Activated CD4-positive, alpha-beta memory T cell treated with anti-CD3 and anti-CD28 coated beads, Interleukin-2, amount 10 ng/mL, durations not matched to agents 7 days and 5 days (primary cell): ENCODE measurements at places on chromosomes 7 and 10. TPM values are rescaled to one million over a fixed set of nuclear protein-coding genes. Genes with fewer than 3 reads are reported as not detected.

CYP2C8 gene
- 0.15 TPM for total RNA-seq

PLAC9 gene
- not detected for total RNA-seq

GARIN1A gene
- total RNA-seq: 0.35 TPM

TMEM72 gene
- total RNA-seq: not detected

HOGA1 gene
- not detected for total RNA-seq

CALN1 gene
- not detected for total RNA-seq

TMEM184A gene
- not detected for total RNA-seq

NME8 gene
- not detected for total RNA-seq

FOXP2 gene
- total RNA-seq: not detected

SCART1 gene
- 15.3 TPM for total RNA-seq

SPDYE16 gene
- total RNA-seq: 0.18 TPM

DNA sequence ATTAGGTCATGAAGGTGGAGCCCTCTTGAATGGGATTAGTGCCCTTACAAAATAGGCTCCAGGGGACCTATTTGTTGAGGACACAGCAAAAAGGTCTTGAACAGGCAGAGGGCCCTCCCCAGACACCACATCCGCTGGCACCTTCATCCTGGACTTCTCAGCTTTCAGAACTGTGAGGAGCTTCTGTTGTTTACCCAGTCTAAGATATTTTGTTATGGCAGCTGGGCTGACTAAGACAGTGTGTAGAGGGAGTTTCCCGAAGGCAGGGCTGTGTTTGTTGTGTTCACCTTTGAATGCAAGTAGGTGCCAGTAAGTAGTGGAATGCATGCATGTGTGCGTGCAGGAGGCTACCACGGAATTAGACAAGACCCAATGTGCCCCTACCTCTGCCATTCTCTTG, 106.7 kb downstream of the PTPRE start:
- peaks cover 20% of the 10 kb centered on the region for H3K27me3 ChIP-seq
- no peaks in the 10 kb centered on the region for H3K36me3 ChIP-seq
- H3K27ac ChIP-seq: no peak overlapping the region
- H3K4me3 ChIP-seq: no peak overlapping the region
- no peak for DNase-seq

GRCh38 chr10:73209705-73210104, 37.4 kb downstream of the DNAJC9 start:
- H3K27me3 ChIP-seq: no peaks in the 10 kb centered on the region
- no peak overlapping the region for H3K4me3 ChIP-seq
- no peak for DNase-seq
- H3K36me3 ChIP-seq: peaks cover 20% of the 10 kb centered on the region
- no peaks in the 10 kb centered on the region for H3K4me1 ChIP-seq

DNA sequence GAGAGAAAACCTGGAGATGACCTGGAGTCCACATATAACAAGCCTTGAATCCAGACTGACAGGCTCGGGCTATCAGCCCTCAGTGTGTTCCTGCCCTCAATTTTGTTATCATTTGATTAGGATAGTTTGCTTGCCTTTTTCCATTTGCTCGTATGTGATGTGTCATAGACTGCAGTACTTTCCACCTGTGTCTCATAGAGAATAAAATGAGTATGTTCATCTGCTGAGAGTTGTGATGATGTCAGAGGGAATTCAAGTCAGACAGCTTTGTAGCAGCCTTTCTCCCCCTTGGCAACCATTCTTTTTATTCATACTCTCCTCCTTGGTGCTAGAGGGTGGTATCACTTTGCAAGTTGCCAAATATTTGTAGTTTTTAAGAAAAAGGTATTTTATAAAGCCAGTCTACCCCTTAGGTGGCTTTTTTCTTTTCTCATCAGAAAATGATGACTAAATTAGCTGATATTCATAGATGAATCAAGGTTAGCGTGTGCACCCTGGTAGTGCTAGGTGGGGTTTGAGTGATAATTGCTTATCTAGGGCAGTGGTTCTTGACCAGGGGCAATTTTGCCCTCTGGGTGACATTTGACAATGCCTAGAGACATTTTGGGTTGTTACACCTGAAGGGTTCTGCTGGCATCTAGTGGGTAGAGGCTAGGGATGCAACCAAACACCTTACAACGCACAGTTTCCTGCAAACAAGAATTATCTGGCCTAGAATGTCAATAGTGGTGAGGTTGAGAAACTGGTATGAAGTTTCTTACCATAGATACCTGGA, 5.4 kb downstream of the SGPL1 start:
- peaks cover 21% of the 10 kb centered on the region for H3K4me1 ChIP-seq
- peaks cover 12% of the 10 kb centered on the region for H3K36me3 ChIP-seq
- H3K4me3 ChIP-seq: no peak overlapping the region
- no peak for DNase-seq

DNA sequence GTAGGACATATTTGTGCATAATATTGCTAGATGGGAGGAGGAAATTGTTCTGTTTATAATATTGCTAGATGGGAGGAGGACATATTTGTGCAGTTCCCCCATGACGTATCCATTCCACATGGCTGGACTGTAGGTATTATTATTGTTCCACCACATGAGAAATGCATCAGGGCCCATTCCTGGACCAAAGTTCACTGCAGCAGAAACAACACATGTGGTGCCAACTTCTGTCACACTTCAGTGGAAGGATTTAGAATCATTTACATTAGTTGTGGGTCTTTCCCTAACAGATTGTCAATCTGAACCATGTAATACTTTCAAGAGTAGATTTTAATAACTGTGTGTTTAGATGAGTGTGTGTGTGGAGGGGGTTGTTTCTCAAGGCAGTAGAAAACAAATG, 32.7 kb upstream of the MACC1 start:
- H3K4me3 ChIP-seq: no peak overlapping the region
- no peaks in the 10 kb centered on the region for H3K36me3 ChIP-seq
- H3K27ac ChIP-seq: no peak overlapping the region
- no peak for DNase-seq

DNA sequence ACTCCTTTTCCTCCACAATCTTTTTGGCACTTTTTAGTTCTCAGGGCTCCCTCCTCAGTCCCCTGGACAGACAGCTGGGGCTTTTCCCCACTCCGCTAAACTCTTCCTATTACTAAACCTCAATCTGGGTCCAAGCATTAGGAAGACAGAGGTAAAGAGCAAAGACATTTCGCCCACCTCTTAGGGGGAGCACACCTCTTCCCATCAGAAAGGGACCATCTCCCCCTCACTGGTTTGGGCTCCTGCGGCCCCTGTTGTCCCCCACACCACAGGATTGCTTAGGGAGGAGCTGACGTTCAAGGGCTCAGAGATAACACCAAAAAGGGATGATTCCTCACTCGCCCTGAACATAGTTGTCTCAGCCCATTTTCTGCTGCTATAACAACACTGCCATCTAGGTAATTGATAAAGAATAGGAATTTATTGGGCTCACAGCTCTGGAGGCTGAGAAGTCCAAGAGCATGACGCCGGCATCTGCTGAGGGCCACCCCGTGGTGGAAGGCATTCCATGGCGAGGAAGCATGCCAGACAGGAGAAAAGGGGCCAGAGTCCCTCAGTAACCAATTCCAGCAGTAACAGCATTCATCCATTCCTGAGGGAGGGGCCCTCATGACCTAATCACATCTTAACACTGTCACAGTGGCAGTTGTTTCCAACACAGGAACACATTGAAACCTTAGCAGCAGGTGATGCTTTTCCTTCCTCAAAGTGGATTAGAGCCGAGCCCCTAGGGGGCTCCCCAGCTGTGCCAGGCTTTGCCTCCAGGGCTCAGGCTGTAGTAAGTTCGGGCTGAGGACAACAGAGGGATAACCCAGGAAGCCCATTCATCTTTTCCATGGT, 209.6 kb downstream of the EBF3 start:
- DNase-seq: no peak
- peaks cover 10% of the 10 kb centered on the region for H3K36me3 ChIP-seq
- H3K4me3 ChIP-seq: no peak overlapping the region
- H3K4me1 ChIP-seq: peaks cover 6% of the 10 kb centered on the region

DNA sequence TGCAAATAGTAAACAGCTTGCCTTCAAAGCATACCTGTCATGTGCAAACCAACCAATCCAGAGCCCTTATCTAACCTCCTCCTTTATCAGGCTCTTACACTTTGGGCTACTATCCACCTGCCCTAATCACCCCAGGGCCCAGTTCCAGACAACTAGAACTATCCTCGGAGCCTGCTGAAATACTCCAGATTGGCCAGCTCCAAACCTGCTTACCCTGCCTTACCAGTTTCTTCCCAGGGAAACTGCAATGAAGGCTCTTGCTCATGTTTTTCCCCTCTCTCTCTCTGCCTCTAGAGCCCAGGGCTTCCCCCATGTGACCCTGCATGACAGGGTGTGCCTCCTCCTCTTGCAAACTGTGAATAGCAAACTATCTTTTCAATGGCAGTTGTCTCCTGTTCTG, 81.4 kb upstream of the CAPZA2 start:
- H3K4me1 ChIP-seq: no peaks in the 10 kb centered on the region
- DNase-seq: no peak
- peaks cover 2% of the 10 kb centered on the region for H3K27me3 ChIP-seq
- no peak overlapping the region for H3K4me3 ChIP-seq

- H3K27ac ChIP-seq: no peak overlapping the region
- H3K4me1 ChIP-seq: no peaks in the 10 kb centered on the region
- peaks cover 3% of the 10 kb centered on the region for H3K27me3 ChIP-seq
- H3K36me3 ChIP-seq: no peaks in the 10 kb centered on the region
- no peak overlapping the region for H3K4me3 ChIP-seq
Measured at GRCh38 chr10:10658172-10658785, 359.4 kb upstream of the CELF2 start.

DNA sequence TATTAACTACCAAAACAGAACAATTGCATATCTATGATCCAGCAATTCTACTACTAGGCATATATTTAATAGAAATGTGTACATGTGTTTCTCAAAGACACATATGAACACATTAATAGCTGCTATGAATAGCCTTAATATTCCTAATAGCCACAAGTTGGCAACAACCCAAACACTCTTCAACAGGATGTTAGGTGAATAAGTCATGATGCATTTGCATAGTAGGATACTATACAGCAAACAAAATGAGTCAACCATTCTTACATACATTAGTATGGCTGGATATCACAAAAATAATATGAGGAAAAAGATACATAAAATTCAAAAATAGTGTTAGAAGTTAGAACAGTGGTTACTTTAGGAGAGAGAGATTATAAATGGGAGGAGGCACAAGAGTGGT, 26.8 kb upstream of the ZNF746 start:
- H3K4me1 ChIP-seq: no peaks in the 10 kb centered on the region
- no peak overlapping the region for H3K4me3 ChIP-seq
- H3K36me3 ChIP-seq: peaks cover 10% of the 10 kb centered on the region
- no peak overlapping the region for H3K27ac ChIP-seq

DNA sequence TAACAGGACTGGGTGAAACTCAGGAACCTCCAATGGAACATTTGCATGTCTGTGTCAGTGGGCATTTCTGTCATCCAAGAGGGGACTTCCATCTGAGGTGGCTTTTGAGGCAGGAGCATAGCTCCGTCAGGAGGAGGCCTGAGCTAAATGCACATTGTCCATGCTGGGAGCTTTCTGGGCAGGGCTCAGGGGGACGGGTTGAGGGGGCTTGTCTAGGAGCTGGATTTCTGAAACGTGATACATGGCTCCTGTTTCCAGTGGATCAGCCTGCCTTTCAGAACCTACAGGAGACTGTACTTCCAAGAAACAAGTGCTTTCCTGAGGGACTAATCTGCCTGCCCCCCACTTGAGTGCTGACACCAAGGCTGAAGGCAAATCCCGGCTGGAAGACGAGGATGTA, 40.5 kb upstream of the GDF10 start:
- H3K27ac ChIP-seq: no peak overlapping the region
- peaks cover 42% of the 10 kb centered on the region for H3K4me1 ChIP-seq
- no peaks in the 10 kb centered on the region for H3K27me3 ChIP-seq
- peaks cover 2% of the 10 kb centered on the region for H3K36me3 ChIP-seq
- no peak overlapping the region for H3K4me3 ChIP-seq

- H3K36me3 ChIP-seq: no peaks in the 10 kb centered on the region
- no peak overlapping the region for H3K4me3 ChIP-seq
- no peaks in the 10 kb centered on the region for H3K27me3 ChIP-seq
- no peak for DNase-seq
Measured at GRCh38 chr10:128898133-128898915, 568.7 kb upstream of the MGMT start.

GRCh38 chr10:123639131-123639530, 27.0 kb upstream of the GPR26 start:
- no peaks in the 10 kb centered on the region for H3K4me1 ChIP-seq
- DNase-seq: no peak
- H3K36me3 ChIP-seq: no peaks in the 10 kb centered on the region

DNA sequence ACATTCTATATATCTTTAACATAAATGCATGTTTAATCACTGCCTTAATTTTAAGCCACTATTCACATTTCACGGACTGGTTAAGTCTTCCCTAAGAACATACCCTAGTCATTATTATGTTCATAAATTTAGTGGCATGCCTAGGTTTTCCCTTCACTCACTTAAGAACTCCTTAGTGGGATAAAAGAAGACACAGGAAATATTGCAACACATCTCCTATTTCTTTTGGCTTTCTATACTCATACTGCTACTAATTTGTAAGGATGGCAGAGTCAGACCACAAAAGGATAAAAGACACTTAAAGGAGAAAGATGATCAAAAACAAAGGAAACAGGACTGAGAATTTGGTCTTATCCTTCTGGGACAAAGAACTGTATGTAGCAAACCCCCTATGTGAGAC, 951.4 kb downstream of the SORCS3 start:
- no peaks in the 10 kb centered on the region for H3K4me1 ChIP-seq
- no peak overlapping the region for H3K4me3 ChIP-seq
- no peaks in the 10 kb centered on the region for H3K36me3 ChIP-seq
- no peak for DNase-seq
- no peak overlapping the region for H3K27ac ChIP-seq

GRCh38 chr7:36025190-36025589, 127.9 kb upstream of the EEPD1 start:
- H3K36me3 ChIP-seq: no peaks in the 10 kb centered on the region
- H3K27me3 ChIP-seq: peaks cover 15% of the 10 kb centered on the region
- DNase-seq: no peak
- no peak overlapping the region for H3K27ac ChIP-seq
- H3K4me1 ChIP-seq: no peaks in the 10 kb centered on the region

GRCh38 chr7:69932034-69932628, 333.9 kb downstream of the AUTS2 start:
- H3K36me3 ChIP-seq: no peaks in the 10 kb centered on the region
- H3K4me3 ChIP-seq: no peak overlapping the region
- H3K27ac ChIP-seq: no peak overlapping the region
- no peak for DNase-seq

DNA sequence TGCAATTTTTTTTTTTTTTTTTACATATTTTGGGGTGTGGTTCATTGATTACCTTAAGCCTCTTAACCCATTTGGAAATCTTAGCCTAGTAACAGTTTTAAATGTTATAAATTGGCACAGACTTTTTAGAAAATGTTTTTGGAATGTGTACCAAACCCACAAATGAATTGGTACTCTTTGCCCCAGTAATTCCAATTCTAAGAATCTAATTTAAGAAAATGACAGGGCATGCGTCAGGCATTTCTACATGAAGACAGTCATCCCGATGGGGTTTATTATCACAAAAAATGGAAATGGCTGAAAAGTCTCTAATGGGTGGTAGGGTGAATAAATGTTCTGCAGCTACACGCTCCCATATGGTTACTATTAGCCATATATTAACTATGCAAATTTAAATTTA, 54.9 kb downstream of the ITIH5 start:
- H3K27me3 ChIP-seq: peaks cover 7% of the 10 kb centered on the region
- no peak for DNase-seq
- no peak overlapping the region for H3K27ac ChIP-seq
